ENCODE measurements at places on chromosomes 16 and 17.
A peak's percentile ranks its signal among the peaks of the same experiment; 100 is the strongest.

GRCh38 chr16:12614662-12615278 lies 188.9 kb downstream of the CPPED1 start:
- no peak for DNase-seq

- no peak for DNase-seq
Measured at GRCh38 chr17:8227238-8227581, 16.8 kb upstream of the AURKB start.

DNA sequence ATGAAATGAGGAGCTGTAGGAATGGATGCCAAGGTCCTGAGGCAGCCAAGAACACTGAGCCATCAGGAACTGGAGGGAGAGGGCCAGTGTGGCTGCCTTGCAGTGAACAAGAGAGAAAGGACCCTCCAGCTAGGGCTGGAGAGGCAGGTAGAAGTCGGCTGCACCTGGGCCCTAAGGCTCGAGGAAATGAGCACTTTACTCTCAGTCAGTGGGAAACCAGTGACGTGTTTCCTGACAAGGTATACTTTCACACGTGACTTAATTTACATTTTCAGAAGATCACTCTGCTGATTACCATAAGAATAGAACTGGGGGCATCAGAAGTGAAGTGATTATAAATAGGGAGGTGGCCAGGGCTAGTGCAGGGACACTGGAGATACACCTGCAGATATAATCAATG lies 115.2 kb downstream of the C17orf67 start:
- DNase-seq: no peak

GRCh38 chr17:60253048-60253447 lies 103.3 kb downstream of the CA4 start:
- no peak for DNase-seq

DNA sequence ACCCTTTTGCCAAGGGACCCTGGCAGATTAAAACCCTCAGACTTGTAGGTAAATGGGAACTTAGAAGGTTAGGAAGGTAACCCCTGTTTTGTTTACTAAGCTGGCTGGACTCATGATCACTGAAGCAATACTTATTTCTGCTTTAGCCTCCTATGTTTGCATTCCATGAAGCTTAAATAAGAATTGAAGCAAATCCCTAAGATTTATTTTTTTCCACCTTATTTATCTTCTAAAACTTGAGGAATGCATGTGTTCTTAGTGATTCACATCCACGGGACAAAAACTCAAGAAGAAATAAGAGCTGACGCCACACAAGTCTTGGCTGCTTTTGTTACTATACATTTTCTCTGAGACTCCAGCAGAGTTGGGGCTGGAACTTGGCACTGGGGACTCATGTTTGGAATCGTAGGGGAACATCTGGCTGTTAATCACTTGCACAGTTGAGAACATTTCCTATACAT lies 35.5 kb downstream of the CLUAP1 start:
- DNase-seq: no peak

GRCh38 chr16:27901956-27902355 lies 161.6 kb downstream of the GSG1L start:
- DNase-seq: no peak

GRCh38 chr16:85309656-85310587 lies 197.7 kb upstream of the CIBAR2 start:
- DNase-seq: no peak

DNA sequence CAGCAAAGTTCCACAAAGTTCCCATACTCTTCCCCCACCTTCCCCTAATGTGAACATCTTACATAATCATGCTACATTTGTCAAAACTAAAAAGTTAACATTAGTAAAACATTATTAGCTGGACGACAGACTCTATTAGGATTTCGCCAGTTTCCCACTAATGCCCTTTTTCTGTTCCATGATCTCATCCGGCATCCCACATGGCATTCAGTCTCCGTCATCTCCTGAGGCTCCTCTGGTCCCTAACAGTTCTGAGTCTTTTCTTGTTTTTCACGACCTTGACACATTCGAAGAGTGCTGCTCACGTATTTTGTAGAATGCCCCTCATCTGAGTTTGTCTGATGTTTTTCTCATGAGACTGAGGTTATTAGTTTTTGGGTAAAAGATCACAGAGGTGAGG lies 8.8 kb upstream of the MPRIP start:
- DNase-seq: no peak

- DNase-seq: no peak
Measured at GRCh38 chr16:89843409-89844350, 15.4 kb downstream of the SPIRE2 start.

DNA sequence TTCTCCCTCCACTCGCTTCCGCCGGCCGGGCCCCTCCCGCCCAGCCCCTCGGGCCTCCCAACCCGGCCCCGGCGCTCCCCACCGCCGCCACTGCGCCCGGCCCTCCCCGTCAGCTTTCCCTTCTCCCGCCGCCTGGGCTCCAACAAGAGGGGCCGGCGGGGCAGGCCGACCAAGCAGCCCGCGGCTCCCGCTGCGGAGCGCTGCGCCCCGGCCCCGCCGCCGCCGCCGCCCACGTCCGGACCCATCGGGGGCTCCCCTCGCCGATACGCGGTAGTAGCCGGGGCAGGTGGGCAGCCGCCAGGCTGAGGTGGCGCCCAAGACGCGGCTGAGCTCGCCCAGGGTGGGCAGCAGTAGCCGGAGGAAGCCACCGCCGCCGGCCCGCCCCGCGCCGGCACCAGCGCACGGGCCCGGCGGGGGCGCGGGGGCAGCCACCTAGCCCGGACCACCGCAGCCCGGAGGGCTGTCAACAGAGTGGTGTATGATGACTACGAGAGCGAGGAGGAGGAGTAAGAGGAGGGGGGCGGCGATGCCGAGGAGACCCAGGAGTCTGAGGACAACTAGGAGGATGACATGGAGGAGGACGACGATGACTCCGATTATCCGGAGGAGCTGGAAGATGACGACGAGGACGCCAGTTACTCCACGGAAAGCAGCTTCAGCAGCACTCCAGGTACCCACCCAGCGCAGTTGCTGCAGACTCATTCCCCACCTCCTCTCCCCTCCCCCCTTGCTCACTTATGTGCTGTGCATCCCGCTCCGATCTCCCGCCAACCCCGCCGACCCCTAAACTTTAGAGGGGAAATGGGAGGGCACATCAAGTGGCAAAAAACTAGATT lies 498 bp downstream of the LRRC37B start:
- DNase-seq: peak; percentile 16

DNA sequence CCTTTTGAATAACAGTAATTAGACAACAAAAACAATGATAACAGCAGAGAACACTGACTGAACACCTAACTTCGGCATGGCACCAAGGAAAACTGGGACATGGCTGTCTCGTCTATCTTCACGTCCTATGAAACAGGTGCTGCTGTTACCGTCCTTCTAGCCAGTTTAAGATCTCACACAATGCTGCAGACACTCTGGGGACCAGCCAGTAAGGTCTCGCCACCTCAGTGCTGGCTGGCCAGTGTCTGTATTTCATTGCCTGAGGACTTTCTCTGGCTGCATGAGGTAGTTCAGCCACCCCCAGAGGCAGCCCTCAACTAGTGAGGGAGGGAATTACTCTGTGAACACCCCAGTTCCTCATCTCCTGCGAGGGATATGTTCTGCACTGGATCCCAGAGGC lies 57.6 kb downstream of the AMFR start:
- no peak for DNase-seq

- DNase-seq: no peak
Measured at GRCh38 chr16:27335349-27336053, 21.7 kb downstream of the IL4R start.

- no peak for DNase-seq
Measured at GRCh38 chr16:11429123-11429522, 83.9 kb downstream of the RMI2 start.

- DNase-seq: no peak
Measured at GRCh38 chr16:69017036-69017783, 88.2 kb upstream of the HAS3 start.

DNA sequence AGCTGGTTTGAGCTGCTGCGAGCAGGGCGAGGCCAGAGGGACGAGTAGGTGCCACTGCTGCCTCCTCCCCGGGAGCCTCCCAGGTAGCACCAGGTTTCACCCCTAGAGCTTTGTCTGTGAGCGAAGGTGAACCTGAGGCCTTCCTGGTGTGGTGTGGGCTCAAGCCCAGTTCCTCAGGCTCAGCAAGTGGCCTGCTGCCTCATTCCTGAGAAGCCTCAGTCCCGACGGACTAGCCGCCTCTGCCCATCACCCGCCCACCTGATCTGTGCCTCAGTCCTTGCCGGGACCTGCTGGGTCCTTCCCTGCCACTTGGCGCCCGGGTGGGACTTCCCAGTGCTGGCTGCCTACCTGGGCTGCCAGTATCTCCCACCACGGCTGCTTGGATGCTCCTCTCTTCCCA lies 1.7 kb downstream of the NLRC3 start:
- DNase-seq: no peak

DNA sequence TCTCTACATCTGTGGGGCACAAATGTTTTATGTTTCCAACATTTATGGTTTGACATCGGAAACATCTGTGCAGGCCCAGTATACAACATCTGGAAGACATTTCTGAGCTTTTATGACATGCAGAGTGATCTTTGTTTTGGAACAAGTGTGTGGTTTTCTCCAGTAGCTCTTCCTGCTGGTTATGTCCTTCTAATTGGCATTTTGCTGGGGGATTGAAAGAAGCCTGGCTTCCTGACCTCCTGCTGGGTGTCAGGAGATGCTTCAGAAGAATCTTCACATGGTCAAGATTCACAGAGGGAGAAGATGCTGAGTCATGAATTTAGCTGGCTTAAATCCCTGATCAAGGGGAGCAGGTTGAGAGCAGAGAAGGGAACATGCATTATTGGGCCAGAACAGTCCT lies 279.5 kb upstream of the MYOCD start:
- no peak for DNase-seq

GRCh38 chr17:72906306-72906705 lies 186.2 kb downstream of the SLC39A11 start:
- DNase-seq: no peak

- DNase-seq: no peak
Measured at GRCh38 chr16:53913099-53913870, 209.3 kb downstream of the FTO start.

DNA sequence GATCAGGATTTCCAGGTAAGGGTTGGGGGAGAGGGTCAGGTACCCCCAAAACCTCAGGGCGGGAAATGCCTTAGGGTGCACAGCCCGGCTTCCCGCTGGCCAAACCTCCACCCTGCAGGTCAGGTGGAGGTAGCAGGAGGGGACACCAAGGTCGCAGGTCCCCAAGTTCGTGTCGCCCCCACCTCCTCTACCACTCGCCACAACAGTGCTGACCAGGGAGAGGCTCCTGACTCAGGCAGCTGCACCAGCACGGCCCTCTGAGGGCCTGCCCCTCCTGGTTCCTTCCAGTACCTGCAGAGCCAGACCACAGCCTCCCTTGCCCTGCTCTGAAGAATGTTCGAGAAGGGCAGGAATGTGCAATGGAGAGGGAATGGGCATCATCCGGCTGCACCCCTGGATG lies 3.9 kb downstream of the MRPL28 start:
- no peak for DNase-seq

GRCh38 chr17:40551879-40552768 lies 13.1 kb downstream of the CCR7 start:
- DNase-seq: no peak

- no peak for DNase-seq
Measured at GRCh38 chr17:38442548-38442947, 14.3 kb downstream of the ARHGAP23 start.

All from stimulated activated CD4-positive, alpha-beta T cell treated with anti-CD3 and anti-CD28 coated beads, Interleukin-15, amount 100 ng/mL, for 1 hour (primary cell).